ENCODE measurements at places on chromosomes 1 and 21. TPM values are rescaled to one million over a fixed set of nuclear protein-coding genes. Genes with fewer than 3 reads are reported as not detected.
A peak's percentile ranks its signal among the peaks of the same experiment; 100 is the strongest.

DNA sequence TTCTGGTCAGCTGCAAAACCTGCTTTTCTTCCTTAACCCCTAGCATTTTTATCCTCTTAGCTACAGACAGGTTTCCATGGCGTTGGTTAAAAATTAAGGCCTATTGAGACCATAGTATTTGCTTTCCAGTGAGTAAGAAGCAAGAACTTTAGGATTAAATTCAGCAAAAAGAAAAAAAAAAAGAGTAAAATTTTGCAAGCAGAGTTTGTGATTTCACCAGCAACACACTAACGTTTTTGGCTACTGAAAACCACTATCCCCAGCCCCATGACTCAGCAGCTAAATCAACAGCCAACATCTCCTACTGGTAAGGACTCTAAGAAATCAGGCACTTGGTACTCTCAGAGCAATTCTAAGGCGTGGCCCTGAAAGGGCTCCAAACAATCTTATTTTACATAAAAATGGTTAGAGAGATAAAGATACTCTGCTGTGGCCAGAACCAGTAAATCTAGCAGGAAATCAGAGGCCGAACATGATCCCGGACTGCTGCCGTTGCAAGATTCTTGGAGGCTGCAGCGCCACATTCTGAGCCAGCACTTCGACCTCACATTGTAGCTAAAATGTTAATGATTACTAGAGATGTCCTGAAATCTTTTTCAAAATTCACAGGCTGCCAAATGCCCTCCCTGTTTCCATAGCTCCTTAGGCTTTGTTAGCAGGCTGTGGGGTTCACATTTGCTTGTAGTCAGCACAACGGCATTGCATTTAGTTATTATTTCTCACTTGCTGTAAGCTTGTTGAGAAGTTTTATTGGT is 1.6 kb upstream of the ENO1 start:
- peak; percentile 92 for DNase-seq

DNA sequence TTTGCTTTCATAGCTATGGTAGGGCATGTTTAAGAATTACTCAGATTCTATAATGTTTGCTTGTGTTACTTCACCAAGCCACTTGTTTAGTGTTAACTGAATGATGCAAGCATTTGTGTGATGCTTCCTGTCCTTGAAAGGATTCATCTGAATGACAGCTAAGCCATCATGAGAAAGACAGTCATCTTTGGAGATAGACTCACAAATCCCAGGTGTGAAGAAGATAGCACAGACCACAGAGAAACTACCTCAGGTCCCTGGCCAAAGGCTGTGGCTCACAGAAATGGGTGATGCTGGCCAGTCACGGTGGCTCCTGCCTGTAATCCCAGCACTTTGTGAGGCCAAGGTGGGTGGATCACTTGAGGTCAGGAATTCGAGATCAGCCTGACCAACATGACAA is 321.4 kb downstream of the DPYD start:
- no peak for DNase-seq

DNA sequence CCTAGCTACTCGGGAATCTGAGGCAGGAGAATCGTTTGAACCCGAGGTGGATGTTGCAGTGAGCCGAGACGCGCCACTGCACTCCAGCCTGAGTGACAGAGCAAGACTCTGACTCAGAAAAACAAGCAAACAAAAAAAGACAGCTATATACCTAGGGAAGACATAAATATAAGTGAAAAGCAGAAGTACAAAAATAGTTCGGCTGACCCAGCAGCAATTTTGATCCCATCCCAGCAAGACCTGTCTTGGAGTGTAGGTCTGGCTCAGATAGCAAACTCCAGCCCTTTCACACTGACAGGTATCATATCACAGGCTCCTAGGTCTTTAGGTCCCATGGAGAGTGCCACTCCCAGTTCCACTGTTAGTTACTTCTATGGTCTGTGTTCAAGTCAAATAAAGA is 14.6 kb downstream of the MTX1 start:
- no peak for DNase-seq

GRCh38 chr21:44534688-44535087 is 5.3 kb downstream of the KRTAP10-1 start:
- no peak for DNase-seq

DNA sequence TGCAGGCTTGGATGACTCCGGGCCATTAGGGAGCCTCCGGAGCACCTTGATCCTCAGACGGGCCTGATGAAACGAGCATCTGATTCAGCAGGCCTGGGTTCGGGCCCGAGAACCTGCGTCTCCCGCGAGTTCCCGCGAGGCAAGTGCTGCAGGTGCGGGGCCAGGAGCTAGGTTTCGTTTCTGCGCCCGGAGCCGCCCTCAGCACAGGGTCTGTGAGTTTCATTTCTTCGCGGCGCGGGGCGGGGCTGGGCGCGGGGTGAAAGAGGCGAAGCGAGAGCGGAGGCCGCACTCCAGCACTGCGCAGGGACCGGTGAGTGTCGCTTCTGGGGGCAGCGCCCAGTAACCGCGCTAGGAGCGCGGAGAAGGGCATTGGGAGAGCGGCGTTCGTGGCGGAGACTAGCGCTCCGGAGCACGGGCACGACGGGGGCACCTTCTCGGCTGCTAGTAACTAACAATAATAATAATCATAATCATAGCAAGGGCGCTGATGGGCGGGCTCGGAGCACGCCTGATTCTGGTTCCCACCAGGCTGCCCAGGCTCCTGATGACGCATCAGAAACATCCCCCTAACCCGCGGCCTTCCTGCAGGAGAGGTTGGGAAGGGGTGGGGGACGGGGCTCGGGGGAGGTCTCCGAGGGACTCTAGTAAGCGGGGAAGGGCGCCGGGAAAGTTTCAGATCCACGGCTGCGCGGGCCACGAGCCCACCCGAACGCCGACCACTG is at the start of gene MX1:
MX1 (plus strand) TSS at position 286 of the 722 bp plus-strand sequence. CDS start 5,832 bp downstream, outside the sequence.
- DNase-seq, result peak; percentile 49

The REG4 gene
- total RNA-seq, result not detected

GRCh38 chr1:81369833-81370232 is 430.9 kb upstream of the ADGRL2 start:
- DNase-seq, result no peak

The CYP4A22 gene
- total RNA-seq, result not detected

Data from RPMI7951 (cell line).